ENCODE measurements at places on chromosomes 1 and 21.

- no peak for DNase-seq
Measured at GRCh38 chr1:226706684-226707083, 32.4 kb downstream of the ITPKB start.

DNA sequence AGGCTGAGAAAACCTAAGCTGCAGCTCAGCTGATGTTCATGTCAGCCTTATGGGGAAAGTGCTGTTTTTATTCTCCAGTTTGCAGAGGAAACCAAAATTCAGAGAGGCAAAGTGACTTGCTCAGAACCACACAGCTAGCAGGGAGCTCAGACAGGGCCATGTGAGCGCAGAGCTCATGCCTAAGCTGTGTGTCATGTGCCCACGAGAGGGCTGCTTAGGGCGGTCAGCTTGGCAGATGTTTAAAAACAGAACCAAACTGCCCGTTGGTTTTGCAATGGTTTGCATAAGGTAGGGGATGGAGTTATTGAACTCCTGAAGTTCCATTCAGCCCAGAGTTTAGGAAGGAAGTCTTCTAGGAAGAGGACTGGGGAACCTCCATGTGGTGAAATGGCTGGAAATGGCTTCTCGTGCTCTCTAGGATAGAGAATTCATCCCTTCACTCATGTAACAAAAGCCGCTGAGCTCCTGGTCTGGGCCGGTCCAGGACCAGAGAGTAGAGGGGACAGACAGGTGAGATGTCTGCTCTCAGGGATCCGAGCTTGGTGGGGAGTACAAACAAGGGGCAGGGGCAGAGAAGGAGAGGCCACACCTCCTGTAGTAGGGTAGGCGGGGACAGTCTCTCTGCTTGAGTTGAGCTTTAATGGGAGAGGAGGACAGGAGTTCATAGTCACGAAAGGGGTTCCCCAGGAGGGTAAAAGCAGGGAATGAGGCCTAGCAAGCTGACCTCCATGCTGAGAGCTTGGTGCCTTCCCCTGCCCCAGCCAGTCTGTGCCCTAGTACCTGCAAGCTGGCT lies 46.9 kb downstream of the ARHGEF10L start:
- no peak for DNase-seq

- no peak for DNase-seq
Measured at GRCh38 chr1:95233319-95233736, 682 bp upstream of the RWDD3 start.

GRCh38 chr1:179298952-179299351 lies 5.4 kb downstream of the SOAT1 start:
- peak; percentile 27 for DNase-seq

GRCh38 chr1:960363-961131 lies at the start of gene KLHL17:
KLHL17 (plus strand) TSS chr1:960584; CDS start chr1:960694, 110 bp downstream.
- peak; percentile 97 for DNase-seq

DNA sequence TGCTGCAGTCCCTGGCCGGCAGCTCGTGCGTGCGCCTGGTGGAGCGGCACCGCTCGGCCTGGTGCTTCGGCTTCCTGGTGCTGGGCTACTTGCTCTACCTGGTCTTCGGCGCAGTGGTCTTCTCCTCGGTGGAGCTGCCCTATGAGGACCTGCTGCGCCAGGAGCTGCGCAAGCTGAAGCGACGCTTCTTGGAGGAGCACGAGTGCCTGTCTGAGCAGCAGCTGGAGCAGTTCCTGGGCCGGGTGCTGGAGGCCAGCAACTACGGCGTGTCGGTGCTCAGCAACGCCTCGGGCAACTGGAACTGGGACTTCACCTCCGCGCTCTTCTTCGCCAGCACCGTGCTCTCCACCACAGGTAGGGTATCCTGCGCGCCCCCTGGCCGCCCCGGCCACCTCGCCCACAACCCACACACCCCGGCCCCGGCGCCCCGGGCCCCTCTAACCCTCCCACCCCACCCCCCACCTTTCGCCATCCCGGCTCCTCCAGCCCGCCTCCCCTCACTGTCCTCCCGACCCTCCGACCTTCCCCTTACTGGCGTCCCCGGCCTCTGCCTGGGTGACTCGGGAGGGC lies 352 bp downstream of the KCNK1 start:
- peak; percentile 41 for DNase-seq

GRCh38 chr1:157704878-157705277 lies 4.3 kb upstream of the FCRL3 start:
- no peak for DNase-seq

DNA sequence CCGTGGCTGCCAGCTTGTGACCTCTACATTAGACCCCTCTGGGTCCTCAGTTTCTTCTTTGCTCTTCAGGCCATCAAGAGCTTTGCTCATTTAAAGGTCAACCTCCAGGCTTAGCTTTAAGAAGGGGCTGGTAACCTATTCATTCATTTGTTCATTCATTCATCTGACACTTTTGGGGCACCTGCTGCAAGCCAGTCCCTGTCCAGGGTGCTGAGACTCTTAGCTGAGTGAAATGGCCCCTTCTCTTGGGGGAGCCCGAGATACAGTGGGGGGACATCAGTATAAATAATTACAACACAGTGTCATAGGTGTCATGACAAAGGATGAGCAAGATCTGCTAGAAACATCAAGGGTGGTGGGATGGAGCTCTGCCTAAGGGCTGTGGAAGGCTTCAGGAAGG lies 10.5 kb upstream of the TTC4 start:
- no peak for DNase-seq

DNA sequence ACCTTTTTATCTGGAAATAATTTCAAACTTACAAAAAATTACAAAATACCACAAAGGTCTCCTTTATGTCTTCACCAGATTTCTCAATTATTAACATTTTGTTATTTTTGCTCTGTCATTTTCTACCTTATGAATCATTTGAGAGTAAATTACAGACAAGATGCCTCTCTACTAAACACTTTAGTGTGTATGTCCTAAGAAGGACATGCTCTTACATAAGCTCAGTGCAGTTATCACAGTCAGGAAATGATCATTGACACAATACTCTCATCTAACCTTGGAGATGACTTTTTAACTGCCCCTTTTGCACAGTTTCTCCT lies 378.9 kb upstream of the RUNX1 start:
- DNase-seq, result no peak

DNA sequence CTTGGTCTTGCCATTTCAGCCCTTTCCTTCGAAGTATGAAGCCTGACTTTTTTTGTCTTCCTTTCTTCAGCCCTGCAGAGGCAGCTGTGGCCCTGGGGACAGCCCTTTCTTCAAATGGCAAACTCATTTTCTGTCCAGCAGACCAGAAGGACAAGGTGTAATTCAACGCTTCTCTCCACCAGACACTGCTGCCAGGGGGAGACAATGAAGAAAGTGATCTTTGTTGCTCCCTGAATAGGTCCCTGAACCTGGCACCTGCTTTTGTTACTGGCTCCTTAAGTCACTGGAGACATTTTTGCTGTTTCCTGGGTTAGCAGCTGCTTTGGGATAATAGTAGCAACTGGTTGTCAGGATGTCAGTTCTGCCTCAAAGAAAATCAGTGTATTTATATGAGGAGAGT lies 50.8 kb upstream of the MACF1 start:
- no peak for DNase-seq

- no peak for DNase-seq
Measured at GRCh38 chr1:17521946-17522612, 17.4 kb upstream of the ARHGEF10L start.

- no peak for DNase-seq
Measured at GRCh38 chr1:193926956-193927355, 740.5 kb upstream of the B3GALT2 start.

GRCh38 chr1:201761871-201762270 lies 67.1 kb upstream of the IPO9 start:
- no peak for DNase-seq

- DNase-seq, result no peak
Measured at GRCh38 chr1:6103111-6103853, 57.6 kb downstream of the KCNAB2 start.

GRCh38 chr1:183595537-183595936 lies 5.3 kb upstream of the NCF2 start:
- DNase-seq, result no peak

GRCh38 chr1:243325305-243325890 lies 69.6 kb downstream of the SDCCAG8 start:
- DNase-seq, result no peak

DNA sequence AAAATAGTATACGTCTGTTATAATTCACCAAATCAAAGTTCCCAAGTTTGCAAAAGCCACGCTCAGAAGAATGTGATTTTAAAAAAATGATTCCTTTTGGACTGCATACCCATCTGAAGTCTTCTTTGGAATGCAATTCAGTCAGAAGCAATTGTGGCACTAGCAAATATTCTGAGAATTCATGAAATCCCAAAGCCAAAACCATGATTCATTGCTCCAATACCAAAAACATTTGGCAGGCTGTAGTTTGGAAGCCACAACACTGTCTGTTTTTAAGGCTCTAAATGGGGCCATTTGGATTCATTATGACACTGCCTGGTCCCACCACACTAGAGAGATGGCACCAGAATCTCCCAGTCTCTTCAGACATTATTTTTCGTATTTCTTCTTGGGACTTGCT lies 21.8 kb upstream of the LRRC53 start:
- no peak for DNase-seq

All from GM12891 (cell line).